Muscle of leg (tissue), 16 donors: ENCODE measurements at places on chromosomes 2 and 18.

DNA sequence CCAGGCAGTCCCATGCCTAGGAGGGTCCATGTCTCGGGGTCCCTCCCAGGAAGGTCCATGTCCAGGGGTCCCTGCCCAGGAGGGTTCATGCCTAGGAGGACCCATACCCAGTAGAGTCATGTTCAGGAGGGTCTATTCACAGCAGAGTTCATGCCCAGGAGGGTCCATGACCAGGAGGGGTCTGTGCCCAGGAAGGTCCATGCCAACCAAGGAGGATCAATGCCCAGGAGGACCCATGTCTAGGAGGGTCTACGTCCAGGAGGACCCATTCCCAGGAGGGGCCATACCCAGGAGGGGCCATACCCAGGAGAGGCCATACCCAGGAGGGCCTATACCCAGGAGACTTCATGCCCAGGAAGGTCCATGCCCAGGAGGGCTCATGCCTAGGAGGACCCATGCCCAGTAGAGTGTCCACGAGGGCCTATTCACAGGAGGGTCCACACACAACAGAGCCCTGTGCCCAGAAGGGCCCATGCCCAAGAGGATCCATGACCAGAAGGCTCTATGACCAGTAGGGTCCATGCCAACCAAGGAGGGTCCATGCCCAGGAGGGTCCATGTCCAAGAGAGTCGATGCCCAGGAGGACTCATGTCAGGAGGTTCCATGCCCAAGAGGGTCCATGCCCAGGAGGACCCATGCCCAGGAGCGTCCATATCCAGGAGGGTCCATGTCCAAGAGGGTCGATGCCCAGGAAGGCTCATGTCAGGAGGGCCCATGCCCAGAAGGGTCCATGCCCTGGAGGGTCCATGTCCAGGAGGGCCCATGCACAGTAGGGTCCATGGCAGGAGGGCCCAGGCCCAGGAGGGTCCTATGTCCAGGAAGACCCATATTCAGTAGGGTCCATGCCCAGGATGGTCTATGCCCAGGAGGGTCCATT, 10.1 kb downstream of the GPR35 start:
- DNase-seq: no peak

DNA sequence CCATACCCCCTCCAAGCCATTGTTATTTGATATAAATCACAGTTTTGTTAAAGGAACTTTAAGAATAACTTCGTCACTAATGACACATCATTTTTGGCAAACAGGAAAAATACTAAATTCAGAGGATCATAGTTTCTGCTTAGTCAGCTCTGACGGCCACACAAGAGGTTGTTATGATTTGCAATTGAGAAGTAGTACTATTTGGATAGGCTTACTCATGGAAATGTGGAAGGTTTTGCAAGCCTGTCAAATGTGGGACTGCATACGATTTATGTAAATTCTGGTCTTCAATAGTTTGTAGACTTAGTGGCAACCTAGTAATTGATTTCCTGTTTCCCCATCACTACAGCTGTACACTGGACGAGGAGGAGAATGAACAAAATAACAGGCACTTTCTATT, 108.1 kb downstream of the ARHGEF33 start:
- peak; percentile 67 for DNase-seq

DNA sequence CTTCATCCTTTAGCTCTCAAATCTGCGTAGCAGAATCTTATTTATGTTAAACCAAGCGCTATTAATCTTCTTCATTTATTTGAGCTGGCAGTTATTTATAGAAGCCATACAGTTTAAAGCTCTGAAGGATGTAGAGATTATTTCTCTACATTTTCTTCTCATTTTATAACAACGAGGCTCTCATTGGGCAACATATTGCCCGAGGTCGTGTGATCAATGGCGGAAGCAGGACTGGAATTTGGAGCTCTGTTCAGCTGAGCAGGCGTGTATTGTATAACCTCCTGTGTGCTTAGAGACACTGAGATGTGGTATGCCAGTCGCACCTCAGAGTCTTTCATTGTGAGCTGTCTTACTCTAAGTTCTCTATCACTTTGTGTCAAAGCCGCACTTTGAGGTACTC, 17.5 kb upstream of the DRC1 start:
- DNase-seq: no peak

DNA sequence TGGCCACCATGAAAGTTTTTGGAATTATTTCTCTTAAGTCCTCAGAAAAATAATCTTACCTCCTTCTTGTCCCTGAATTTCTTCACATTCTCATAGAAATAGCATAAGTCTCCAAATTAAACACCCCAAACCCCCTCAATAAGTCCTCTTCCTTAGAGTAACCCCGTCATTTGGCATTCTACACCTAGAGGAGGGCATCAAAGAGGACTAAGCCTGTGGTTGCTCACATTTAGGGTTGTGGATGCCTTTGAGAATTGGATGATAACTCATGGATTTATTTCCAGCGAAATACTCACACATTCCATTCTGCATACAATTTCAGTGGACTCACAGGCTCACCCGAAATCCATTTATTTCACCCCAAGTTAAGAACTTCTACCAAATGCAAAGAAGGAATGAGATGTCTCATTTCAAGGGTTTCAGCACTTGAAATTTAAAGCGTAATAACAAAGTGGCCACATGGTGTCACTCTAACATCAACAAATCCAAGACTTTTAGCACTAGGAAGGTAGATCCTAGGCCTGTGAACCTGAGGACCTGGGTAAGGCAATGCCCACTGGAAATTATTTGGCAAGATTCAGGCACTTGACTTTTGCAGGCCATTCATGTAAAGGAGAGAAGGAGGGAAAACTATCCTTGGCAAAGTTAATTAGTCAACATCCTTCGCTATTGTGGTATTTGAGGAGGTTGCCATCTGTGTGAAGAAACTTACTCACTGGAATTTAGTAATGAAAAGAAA, 24.6 kb downstream of the DYTN start:
- DNase-seq: peak; percentile 67

GRCh38 chr2:236171181-236171679, 3.0 kb upstream of the GBX2 start:
- DNase-seq: no peak

DNA sequence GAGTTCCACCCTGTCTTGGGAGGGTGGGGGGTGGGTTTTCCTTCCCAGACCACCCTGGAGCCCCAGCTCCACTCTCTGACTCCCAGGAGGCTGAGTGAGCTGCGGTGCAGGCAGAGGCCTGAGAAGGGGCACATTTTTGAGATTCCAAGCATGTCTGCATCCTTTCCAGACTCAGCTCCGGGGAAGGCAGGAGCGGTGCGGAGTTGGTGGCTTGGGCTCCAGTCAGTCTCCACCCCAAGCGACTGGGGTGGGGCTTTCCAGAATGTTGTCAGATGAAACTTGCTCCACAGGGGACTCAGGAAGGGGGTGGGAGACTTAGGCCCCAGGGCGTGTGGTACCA, 44.2 kb upstream of the HS6ST1 start:
- DNase-seq: peak; percentile 67

DNA sequence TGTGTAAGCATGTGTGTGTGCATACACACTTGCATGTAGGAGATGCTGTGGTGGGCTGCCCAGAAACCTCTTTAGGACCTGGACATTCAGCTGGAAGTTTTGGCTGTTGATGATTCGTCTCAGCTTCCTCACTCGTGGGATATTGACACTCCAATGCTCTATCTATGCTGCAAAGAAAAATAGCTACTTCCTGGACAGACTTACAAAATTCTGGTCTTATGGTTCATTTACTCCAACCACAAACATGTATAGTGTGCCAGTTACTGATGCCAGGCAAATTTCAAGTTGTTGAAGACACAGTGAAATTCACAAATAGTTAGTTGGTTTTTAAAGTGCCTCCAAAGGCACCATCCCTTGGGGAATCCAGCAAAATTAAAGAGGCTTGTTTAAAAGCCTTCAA, 882.6 kb downstream of the CPS1 start:
- DNase-seq: no peak

- DNase-seq: no peak
These were observed 57.7 kb upstream of the SCN9A start for GRCh38 chr2:166433457-166433856.

DNA sequence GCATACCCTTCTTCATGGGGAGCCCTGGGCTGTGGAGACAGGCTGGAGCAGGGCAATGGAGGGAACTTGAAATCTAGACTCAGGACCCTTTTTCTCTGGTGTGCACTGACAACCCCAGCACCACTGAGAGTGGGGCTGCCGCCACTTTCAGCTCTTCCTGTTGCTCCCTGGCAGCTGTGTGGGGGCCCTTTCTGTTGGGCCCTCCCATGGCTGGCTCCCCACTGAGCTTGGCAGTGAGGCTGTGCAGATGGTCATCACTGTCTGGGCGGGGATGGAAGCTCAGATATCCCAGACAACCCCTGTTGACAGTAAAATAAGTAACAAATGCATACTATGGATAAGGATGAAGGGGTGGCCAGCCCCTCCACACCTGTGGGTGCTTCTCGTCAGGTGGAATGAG, 6.7 kb downstream of the MYO7B start:
- peak; percentile 24 for DNase-seq

DNA sequence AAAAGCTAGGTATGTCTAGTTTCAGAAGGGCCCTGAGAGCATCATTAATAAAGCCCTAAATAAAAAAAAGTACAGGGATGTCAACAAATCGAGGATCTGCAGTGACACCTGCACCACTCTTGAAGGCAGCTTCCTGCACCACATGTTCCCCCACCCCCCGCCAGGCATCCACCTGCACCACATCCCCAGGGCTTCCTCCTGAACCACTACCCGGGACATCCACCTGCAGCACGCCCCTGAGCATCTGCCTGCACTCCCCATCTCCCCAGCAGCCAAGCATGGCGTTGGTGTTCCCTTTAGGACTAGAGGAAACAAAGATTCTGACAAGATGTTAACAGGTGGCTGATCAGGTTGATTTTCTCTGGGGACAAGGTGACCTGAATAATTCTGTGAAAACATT, 55.2 kb downstream of the DLGAP1 start:
- DNase-seq: no peak

DNA sequence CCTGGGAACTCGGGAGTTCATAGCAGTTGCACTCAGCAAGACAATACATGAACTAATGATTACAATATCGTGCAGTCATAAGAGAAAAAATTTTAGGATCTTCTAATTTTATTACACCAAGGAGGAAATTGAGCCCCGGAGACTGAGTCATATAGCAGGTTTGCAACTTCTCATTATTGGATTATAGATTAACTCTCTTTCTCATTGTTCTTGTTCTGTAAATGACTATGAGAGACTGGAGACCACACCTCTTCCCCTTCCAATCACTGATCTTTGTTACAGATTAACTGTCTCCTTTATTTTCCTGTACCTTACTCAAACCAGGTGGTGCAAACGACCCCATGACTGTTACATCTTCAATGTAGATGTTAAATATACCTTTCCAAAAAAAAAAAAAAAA, 435.8 kb upstream of the DDX18 start:
- DNase-seq: no peak

- DNase-seq: no peak
These were observed 149.3 kb downstream of the COL6A3 start for GRCh38 chr2:237264480-237265219.

GRCh38 chr2:65062843-65063825, 6.9 kb downstream of the CEP68 start:
- peak; percentile 69 for DNase-seq

- DNase-seq: no peak
These were observed 521.0 kb upstream of the NRP2 start for GRCh38 chr2:205161156-205161839.

DNA sequence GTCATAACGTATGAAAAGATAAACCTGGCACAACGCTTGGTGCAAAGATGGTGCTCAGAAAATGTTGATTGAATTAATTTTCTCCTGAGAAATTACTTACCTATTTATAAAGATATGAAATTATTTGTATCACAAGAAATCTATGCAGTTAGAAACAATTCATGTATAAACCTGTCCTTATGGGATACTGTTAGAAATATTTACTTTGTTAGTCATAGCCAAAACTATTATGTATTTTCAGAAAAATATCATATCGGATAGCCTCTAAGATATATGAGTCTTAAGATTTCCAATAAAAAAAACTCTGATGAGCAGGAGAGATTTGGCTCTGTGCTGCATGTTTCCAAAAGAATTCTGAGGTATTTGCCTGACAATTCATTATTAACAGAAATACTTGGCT, 880.7 kb downstream of the LRRTM4 start:
- DNase-seq: no peak

GRCh38 chr2:171136024-171136423, 24.7 kb downstream of the TLK1 start:
- no peak for DNase-seq

DNA sequence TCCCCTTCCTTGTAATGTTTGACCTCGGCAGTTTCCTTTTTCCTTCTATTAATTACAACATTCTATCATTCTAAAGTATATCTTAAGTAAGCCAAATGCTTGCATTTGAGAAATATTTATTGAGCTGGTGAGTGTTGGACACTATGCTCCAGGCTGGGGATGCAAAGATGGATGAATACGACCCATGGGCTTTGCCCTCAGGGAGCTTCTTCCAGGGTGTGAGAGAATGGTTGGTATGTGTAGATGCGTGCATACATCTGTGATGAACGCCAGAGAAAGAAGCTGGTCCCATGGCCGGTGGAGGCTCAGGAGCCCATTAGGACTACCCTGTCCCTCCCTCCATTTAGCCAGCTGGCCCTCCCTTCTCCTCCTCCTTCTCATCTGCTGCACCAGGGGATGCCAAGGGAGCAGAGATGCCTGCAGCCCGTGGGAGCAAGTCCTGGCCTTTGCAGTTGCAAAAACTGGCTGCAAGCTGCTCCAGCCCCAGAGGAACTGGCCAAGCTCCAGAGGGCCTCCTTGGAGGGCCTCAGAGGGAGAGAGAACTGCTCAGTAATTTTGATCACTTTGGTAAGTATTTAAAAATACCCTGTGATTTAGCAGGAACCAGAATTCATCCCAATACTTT, 65.7 kb upstream of the FOSL2 start:
- no peak for DNase-seq

- DNase-seq: peak; percentile 46
These were observed 264.3 kb downstream of the TSN start for GRCh38 chr2:122019724-122020123.

- DNase-seq: peak; percentile 19
These were observed 303.8 kb upstream of the TRIB2 start for GRCh38 chr2:12412898-12413305.

- DNase-seq: no peak
These were observed 245.6 kb upstream of the CDH2 start for GRCh38 chr18:28422577-28422976.

GRCh38 chr18:57466307-57466706, 31.1 kb downstream of the ONECUT2 start:
- no peak for DNase-seq

- peak; percentile 81 for DNase-seq
These were observed 1.3 kb downstream of the VWA3B start for GRCh38 chr2:98088261-98088660.
